ENCODE measurements at places on chromosomes 16 and 17.

GRCh38 chr17:8337802-8338752 is 1.6 kb upstream of the ODF4 start:
- DNase-seq = no peak

- DNase-seq = no peak
Measured at GRCh38 chr17:59178266-59178985, 22.9 kb downstream of the PRR11 start.

DNA sequence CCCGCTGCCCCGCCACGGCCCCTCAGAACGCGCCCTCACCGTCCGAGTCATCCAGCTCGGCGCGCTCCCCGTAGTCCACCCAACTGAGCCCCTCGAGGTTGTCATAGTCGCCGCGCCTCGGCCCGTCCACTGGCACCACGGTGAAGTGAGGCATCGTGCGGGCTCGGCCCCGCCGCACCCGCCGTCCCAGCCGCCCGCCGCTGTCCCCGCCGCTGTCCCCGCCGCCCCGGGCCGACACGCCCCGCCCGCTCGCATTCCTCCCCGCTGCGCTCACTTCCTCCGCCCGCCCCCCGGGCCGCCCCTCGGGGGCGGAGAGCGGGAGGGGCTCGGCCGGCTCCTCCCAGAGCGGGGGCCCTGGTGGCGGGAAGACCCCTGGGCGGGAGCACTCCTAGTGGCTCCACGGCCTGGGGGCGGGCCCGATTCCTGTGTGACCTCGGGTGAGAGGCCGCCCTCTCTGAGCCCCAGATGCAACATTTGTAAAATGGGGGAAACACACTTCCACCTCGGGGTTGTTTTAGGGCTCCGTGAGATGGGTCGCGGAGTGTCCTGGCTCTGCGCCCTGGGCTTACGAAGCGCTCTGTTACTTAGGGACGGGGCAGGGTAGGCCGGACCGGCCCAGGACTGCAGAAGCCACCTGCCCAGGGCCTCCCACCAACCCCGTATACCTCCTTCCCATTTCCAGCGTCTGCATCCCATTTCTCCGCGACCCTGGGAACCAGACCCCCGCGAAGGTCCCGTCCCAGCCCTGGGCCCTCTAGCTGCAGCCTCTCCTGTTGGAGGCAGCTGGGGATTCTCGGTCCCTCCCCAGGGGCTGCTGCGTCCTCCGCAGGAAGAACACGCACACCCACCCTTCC is at the start of gene SLC12A4:
Gene SLC12A4, minus strand, starts transcription at position 238 of the 854 bp plus-strand sequence. Its CDS starts 84 bp downstream, at position 154.
- peak; percentile 98 for DNase-seq

- DNase-seq = no peak
Measured at GRCh38 chr17:45353043-45353442, 36.2 kb upstream of the MAP3K14 start.

DNA sequence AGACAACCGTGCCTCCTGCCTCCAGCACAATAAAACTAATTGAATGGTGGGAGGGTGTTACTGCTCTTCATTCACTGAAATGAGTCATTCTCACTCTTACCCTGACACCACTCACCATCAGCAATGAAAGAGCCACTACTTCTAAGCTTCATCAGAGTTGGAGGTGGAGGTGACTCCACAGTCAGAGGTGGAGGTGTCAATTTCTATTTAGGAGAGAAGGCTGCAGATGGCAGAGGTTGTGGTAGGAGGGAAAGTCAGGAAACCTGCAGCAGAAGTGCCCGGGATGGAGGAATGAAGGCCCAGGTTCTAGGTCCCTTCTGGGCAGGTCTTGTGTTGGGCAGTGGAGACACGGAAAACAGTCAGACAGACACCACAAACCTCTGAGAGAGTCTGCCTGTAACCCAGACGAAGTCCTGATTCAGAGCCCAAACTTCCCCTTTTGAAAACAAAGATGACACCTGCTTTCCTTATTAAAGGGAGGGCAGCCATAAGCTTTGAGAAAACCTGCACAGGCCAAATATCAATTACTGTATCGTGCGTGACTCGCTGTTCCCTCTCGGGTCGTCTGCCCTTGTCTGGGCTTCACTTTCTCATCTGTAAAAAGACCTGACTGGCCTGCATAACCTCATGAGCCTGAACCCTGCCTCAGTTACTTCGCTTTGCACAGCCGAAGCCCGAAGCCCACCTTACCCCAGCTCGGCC is 668 bp downstream of the ATPAF2 start:
- no peak for DNase-seq

- no peak for DNase-seq
Measured at GRCh38 chr17:40344421-40345160, 19.9 kb downstream of the GJD3 start.

DNA sequence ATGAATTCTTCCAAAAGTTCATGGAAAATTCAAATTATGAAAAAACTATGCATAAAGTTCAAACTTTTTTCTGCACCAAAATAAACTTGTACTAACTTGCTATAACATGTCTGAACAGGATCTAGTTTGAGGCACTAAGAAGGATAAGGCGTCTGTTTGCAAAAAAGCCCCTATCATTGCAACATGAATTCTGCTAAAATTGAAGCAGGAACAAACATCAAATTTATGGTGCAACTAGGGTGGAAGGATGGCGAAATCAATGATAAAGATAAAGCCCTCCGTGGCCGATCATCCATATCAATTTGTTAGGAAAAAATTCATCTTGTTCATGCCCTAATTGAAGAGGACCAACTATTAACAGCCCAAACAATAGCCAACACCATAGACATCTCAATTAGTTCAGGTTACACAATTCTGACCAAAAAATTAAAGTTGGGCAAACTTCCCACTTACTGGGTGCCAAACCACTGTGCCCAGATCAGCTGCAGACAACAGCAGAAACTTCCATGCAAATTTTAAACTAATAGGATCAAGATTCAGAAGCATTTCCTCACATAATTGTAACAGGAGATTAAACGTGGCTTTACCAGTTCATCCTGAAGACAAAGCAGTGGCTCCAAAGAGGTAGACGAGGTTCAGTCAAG is 12.9 kb downstream of the IL21R start:
- no peak for DNase-seq

DNA sequence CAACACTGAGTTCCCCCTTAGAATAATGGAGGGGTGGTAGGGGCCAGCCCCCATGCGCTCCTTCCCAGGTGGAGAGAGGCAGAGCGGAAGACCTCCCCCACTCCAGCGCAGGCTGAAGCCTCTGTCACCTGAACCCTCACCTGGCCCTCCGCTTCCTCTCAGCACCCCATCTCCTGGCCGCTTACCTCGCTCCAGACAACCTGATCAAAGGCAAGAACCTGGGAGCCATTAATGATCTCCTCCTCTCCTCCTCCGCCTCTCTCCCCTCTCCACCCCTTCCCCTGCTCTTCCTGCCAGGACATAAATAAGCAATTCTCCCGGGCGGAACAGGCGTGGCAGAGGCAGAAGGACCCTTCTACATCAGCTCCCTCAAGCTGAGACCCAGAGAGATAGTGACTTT is 110.2 kb upstream of the LHX1 start:
- DNase-seq = no peak

DNA sequence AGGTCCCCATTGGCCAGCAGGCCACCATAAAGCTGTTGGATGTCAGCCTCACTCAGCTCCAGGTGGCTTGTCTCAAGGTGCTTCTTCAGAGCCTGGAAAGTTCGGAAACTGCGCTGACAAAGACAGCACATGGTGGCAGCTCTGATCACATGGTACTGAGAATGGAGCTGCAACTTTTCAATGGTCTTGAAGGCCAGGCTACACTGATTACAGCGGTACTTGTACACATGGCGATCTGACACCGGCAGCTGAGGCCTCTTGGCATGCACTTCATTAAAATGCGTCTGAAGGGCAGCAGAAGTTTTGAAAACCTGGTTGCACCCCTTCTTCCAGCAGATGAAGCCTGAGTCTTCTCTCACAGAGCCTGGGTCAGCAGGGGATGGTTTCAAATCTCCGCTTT is 249.7 kb downstream of the ZFHX3 start:
- no peak for DNase-seq

DNA sequence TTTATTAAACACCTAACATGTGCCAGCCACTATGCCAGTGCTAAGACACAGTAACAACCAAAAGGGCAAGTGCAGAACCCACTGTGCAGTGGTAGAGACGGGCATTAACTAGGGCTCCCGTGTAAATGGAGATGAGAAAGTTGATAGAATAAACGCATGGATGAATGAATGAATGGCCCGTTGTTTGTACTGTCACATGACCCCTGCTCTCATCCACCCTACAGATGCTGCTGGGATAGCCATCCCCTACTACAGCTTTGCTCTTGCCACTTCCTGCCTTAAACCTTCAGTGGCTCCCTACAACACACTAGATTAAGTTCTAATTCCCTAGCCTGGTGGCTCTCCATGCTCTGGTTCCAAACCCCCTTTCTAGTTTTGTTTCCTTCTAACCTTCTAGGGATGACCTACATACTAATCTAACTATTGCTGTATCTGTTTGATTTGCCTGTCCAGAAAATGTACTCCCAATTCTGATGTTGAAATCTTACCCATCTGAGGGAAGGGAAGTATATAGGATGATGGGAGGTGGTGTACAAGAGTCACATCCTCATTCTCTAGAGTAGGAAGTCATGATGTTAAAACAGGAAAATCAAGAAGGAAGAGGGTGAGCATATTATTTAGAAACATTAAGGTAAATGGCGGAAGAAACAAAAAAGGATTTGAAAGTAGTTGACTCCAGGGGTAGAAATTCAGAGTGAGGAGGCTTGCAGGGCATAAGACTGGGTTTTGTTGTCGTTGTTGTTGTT is 11.4 kb upstream of the TNRC6C start:
- no peak for DNase-seq

- DNase-seq = peak; percentile 86
Measured at GRCh38 chr16:67528222-67528869, at the start of gene RIPOR1. Gene RIPOR1 (plus strand): TSS chr16:67528829. CDS start chr16:67538447, 9,618 bp downstream.

DNA sequence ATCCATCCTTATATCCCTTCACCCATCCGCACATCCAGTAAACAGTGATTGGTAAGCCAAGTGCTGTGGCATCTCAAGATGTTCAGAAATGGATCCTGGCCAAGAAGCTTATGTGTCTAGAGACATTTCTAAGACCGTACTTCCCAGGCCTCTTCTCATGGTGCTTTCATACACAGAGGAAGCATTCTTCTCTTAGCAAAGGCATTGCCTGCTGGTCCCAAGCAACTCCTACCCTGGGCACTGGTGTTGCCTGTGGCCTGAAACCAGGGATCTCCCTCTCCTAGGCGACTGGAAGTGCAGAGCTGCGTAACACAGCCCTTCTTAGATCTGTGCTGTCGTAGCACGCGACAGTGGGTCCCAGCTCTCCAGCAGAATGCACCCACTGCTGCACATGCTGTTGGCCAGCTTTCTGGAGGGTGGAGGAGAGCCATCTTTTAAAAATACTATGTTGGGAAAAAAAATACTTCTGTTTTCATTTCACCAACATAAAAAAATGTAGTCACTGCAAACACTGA is 182.9 kb downstream of the CCDC182 start:
- no peak for DNase-seq

DNA sequence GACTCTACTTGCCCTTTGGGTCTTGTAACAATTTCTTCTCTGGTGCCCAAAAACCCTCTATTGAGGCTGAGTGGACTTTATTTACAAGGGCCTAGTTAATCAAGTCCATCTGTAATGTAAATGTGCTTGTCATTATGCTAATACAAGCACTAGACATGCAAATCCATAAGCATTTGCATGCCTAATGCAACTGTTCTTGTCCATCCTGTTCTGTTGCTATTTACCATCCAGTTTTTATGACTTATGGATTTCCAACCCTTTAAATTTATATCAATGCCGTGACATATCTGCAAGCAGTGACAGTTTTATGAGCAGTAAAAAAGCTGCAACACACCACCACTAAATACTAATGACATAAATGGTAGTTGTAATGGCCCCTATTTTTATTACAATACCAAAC is 33.4 kb downstream of the CBLN1 start:
- no peak for DNase-seq

- DNase-seq = no peak
Measured at GRCh38 chr17:75490173-75490743, 25.1 kb downstream of the CASKIN2 start.

GRCh38 chr17:14308965-14309879 is 8.3 kb downstream of the HS3ST3B1 start:
- DNase-seq = peak; percentile 97

- no peak for DNase-seq
Measured at GRCh38 chr16:85956426-85956825, 57.5 kb downstream of the IRF8 start.

- no peak for DNase-seq
Measured at GRCh38 chr16:88369447-88370008, 13.2 kb upstream of the ZNF469 start.

- no peak for DNase-seq
Measured at GRCh38 chr17:32806646-32807045, 70.3 kb downstream of the MYO1D start.

DNA sequence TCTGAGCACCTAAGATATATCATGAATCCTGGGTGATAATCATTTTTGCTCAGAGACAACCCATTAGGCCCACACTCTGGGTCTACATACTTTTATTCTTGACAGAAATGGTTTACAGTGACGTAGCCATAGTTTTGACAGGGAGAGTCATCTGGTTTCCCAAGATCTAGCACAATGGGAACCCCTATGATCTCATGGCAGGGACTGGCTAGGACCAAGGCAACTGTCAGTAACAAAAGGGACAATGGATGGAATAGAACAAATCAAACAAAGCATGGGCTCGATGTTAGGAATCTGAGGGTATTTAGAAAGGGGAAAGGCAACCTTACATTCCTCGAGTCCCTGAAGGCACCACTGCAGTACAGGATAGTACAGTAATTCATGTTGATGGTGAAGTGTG is 20.5 kb downstream of the CFAP97D1 start:
- DNase-seq = no peak

- no peak for DNase-seq
Measured at GRCh38 chr16:89949756-89950155, 1.2 kb downstream of the DEF8 start.

GRCh38 chr17:69335058-69335457 is 8.1 kb upstream of the ABCA5 start:
- peak; percentile 40 for DNase-seq

GRCh38 chr16:55754056-55754455 is 78.8 kb downstream of the CES1 start:
- no peak for DNase-seq

GRCh38 chr16:89134269-89134668 is 37.3 kb upstream of the CDH15 start:
- DNase-seq = no peak

- peak; percentile 4 for DNase-seq
Measured at GRCh38 chr17:58092101-58092796, 9.0 kb downstream of the DYNLL2 start.

GRCh38 chr17:45428931-45429338 is 3.7 kb downstream of the ARHGAP27 start:
- no peak for DNase-seq

- DNase-seq = no peak
Measured at GRCh38 chr17:67656494-67657203, 61.1 kb upstream of the NOL11 start.

- DNase-seq = no peak
Measured at GRCh38 chr16:20001856-20002707, 71.6 kb downstream of the GPR139 start.

Measured in AG20443 (cell line).